ENCODE measurements at places on chromosomes 5 and 9.

DNA sequence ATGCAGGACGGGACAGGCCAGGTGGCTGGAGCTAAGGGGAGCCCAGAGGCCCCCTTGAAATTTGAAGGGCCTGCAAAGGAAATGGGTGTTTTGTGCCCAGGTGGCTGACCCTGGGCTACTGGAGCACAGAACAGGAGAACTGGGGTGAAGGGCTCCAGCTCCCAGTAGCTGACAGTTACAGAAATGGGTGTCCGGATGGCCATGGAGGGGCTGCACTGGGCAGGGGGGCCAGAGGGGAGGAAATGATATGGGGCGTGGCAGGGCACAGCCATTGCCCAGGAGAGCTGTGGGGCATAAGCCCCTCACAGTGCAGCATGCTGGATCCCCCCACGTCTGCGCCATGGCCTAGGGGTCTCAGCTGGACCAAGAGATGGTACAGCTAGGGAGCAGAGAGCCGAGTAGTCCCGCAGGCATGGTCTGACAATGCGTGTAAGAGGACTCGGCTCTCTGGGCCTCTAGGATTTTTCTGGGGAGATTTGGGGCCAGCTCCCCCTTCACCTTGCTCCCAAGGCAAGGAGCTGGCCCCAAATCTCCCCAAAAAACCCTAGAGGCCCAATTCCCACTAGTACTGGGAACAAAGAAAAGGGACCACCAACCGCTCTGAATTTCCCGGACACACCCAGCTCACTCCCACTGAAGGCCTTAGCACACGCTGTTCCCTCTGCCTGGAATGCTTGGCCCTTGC lies 7.9 kb upstream of the CARD19 start:
- DNase-seq: no peak

GRCh38 chr9:36742264-36742663 lies 169.6 kb downstream of the MELK start:
- no peak for DNase-seq

GRCh38 chr9:86041311-86041741 lies 58.0 kb downstream of the GOLM1 start:
- no peak for DNase-seq

- DNase-seq: no peak
Measured at GRCh38 chr9:114080773-114081440, 2.8 kb upstream of the AMBP start.

GRCh38 chr5:96187309-96188027 lies 225.8 kb upstream of the ELL2 start:
- no peak for DNase-seq

DNA sequence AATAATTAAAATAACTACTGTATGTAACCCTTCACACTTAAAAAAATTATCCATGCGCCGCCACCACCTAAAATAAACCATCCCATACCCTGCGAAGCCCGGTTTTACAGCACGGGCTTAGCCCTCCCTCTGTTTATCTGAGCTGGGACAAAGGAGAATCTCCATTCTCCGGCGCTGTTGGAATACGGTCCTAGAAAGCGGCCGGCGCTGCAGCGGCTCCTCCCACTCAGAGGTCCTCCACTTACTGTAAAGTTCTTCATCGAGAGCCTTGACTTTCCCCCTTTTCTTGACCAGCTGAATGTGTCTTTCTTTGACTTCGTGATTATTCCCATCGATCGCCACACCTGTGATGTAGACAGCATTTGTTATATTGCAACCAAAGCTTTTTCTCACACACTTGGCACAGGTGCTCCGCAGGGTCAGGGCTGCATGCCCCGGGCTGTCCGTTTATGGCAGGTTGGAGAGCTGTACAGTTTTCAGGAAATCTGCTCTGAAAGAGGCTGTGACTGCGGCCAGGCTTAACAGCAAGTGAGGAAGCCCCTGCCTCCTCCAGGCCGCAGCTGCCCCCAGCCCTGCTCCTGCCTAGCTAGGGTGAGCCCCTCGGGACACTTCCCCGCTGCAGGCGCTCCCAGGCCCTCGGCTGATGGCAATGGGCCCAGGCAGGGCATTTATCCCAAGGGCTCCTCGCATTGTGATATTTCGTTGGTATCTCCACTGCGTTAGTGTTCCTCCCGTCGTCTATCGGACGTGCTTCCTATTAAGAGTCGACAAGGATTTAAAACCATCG lies 16.7 kb downstream of the GFPT2 start:
- no peak for DNase-seq

DNA sequence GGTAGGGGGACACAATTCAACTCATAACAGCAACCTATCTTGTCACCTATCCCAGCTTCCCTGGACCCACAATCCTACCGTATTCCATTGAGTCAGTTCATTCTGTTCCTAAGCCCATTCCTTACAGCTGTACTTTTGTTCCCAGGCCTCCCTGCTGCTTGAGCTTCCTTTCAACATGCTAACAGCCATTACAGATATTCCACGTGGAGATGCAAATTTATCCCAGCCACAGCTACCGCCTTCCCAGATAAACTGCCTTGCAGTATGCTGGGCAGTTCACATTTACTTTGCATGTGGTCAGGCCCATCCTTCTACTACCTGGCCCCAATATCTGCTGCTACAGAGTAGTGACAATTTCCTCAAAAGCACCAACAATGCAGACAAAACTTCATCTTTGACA lies 23.0 kb downstream of the RIGI start:
- DNase-seq: no peak

- no peak for DNase-seq
Measured at GRCh38 chr9:136720898-136721338, 8.5 kb downstream of the DIPK1B start.

DNA sequence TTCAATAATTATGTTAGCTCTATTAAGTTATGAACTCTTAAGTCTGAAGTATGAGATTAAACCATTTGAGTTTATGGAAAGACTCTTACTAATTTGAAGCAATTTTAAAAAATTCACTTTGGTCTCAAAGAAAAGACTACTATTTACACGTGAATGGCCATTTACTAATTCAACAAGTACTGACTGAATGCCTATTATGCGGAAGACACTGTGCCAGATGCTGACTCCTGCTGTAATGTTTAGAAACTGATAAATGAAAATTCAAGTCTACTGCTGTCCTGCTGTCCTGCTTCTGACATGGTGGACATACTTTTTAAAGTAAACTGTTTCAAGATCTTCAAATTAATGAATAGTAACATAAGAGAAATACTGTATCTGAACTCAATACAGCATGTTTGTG lies 116.2 kb downstream of the MPDZ start:
- DNase-seq: no peak

GRCh38 chr5:119353213-119353612 lies 2.6 kb upstream of the TNFAIP8 start:
- no peak for DNase-seq

DNA sequence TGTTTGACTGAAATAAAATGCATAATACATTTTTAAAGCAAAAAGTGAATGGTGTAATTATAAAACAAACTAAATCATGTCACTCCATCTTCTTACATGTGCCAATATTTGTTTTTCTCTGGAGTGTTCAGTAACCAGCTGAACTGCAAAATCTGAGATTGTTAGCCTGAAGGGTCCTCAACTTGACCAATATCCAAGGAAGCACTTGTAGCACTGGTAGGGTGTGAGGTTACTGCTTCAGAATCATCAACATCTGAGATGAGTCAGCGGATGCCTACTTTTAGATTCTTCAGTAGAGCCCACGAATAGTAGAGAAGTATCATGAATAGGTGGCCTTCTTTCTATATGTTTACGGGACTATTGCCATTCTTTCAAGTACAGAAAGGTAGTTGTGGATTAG lies 226.7 kb downstream of the TLE4 start:
- DNase-seq: no peak

- DNase-seq: no peak
Measured at GRCh38 chr9:86443992-86444391, 89.8 kb upstream of the TUT7 start.

- no peak for DNase-seq
Measured at GRCh38 chr5:14737291-14737690, 72.8 kb downstream of the OTULIN start.

GRCh38 chr5:96379896-96380295 lies 53.2 kb downstream of the PCSK1 start:
- no peak for DNase-seq

- DNase-seq: no peak
Measured at GRCh38 chr9:71795097-71795813, 26.9 kb upstream of the CEMIP2 start.

DNA sequence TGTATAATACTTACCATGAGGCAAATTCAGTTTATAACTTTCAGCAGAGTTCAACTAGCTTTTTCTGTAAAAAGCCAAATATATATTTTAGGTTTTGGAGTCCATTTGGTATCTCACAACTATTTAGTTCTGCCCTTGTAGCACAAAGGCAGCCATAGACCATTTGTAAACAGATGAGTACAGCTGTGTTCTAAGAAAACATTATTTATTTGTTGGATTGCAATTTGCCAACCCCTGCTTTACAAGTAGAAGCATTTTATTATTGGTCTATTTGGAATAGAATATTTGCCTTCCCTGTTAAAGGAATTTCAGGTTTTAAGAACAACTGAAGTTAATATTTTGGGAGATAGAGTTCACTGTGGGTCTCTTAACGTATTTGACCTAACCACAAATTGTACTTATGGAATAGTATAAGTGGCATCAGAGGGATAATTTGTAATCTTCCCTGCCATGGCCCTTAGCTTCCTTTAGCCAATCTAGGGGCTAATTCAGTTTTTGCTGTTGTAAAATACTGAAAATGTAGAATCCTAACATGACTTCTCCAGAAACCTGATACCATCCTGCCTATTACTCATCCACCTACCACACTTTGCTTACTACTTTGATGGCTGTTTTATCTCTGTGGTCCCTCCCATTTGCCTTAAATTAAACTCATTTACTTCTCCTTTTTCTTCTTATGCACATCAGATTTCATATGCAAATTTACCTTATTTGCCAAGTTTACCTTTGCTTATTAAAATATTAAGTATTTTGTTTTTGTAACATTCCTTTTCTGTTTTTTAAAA lies 109.2 kb downstream of the DMXL1 start:
- DNase-seq: no peak

- no peak for DNase-seq
Measured at GRCh38 chr5:132426525-132427138, 57.1 kb downstream of the SLC22A5 start.
